ENCODE measurements at places on chromosomes 4 and X. TPM values are rescaled to one million over a fixed set of nuclear protein-coding genes. Genes with fewer than 3 reads are reported as not detected.

The SPON2 gene
- 0.42 TPM for total RNA-seq

The MAGIX gene
- 6.8 TPM for total RNA-seq

- H3K4me3 ChIP-seq = no peak overlapping the region
- H3K27ac ChIP-seq = no peak overlapping the region
- no peaks in the 10 kb centered on the region for H3K27me3 ChIP-seq
- H3K4me1 ChIP-seq = no peaks in the 10 kb centered on the region
Measured at GRCh38 chr4:78876568-78877320, 62.5 kb downstream of the PAQR3 start.

- DNase-seq = no peak
- no peak overlapping the region for H3K4me3 ChIP-seq
- no peaks in the 10 kb centered on the region for H3K36me3 ChIP-seq
- H3K27me3 ChIP-seq = no peaks in the 10 kb centered on the region
- no peak overlapping the region for H3K27ac ChIP-seq
- H3K4me1 ChIP-seq = no peaks in the 10 kb centered on the region
Measured at GRCh38 chr4:22501715-22502095, 14.2 kb downstream of the ADGRA3 start.

DNA sequence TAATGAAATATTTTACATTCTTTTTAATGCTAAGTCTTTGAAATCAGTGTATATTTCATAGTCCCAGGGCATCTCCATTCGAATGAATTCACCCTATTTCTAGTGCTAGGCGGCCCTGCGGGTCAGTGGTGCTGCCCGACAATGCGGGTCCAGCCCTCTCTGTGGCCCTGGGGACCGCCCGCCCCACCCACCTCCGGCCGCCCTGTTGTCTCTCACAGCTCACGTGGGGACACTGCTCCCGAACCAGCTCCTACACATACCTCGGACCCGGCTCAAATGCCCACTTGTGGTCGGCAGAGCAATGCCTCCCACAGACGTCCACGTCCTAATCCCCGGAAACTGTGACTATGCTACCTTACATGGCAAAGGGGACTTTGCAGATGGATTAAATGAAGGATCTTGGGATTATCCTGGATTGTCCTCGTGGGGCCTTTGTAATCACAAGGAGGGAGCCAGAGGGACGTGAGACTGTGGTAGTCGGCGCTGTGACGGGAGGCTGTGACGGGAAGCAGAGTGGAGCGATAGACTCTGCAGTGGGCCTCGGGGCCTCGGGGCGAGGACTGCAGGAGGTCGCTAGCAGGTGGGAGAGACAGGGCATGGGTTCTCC is 92.3 kb upstream of the PSAPL1 start:
- H3K27me3 ChIP-seq = peaks cover 15% of the 10 kb centered on the region
- no peaks in the 10 kb centered on the region for H3K4me1 ChIP-seq
- no peak overlapping the region for H3K4me3 ChIP-seq
- DNase-seq = no peak

GRCh38 chr4:146381263-146381872 is 140.4 kb downstream of the SLC10A7 start:
- H3K36me3 ChIP-seq = no peaks in the 10 kb centered on the region
- no peak overlapping the region for H3K27ac ChIP-seq
- no peak for DNase-seq
- no peaks in the 10 kb centered on the region for H3K4me1 ChIP-seq

GRCh38 chr4:15558561-15558960 is 88.9 kb downstream of the CC2D2A start:
- H3K27me3 ChIP-seq = no peaks in the 10 kb centered on the region
- no peak for DNase-seq
- no peak overlapping the region for H3K27ac ChIP-seq
- H3K4me1 ChIP-seq = no peaks in the 10 kb centered on the region
- peaks cover 13% of the 10 kb centered on the region for H3K36me3 ChIP-seq

The PGAM4 gene
- not detected for total RNA-seq

- peaks cover 91% of the 10 kb centered on the region for H3K27me3 ChIP-seq
- peak overlapping the region; percentile 30 for H3K4me3 ChIP-seq
- no peak for DNase-seq
Measured at GRCh38 chr4:46994007-46994405, 625 bp upstream of the GABRA4 start.

- no peaks in the 10 kb centered on the region for H3K27me3 ChIP-seq
- H3K36me3 ChIP-seq = no peaks in the 10 kb centered on the region
- H3K27ac ChIP-seq = no peak overlapping the region
Measured at GRCh38 chrX:12419591-12419990, 281.3 kb downstream of the FRMPD4 start.

- no peaks in the 10 kb centered on the region for H3K27me3 ChIP-seq
- H3K4me1 ChIP-seq = no peaks in the 10 kb centered on the region
Measured at GRCh38 chrX:105299286-105299685, 78.8 kb upstream of the TEX13A start.

GRCh38 chr4:8326206-8326605 is 56.7 kb downstream of the HTRA3 start:
- no peak for DNase-seq
- H3K27ac ChIP-seq = no peak overlapping the region
- no peaks in the 10 kb centered on the region for H3K36me3 ChIP-seq
- H3K4me3 ChIP-seq = no peak overlapping the region

DNA sequence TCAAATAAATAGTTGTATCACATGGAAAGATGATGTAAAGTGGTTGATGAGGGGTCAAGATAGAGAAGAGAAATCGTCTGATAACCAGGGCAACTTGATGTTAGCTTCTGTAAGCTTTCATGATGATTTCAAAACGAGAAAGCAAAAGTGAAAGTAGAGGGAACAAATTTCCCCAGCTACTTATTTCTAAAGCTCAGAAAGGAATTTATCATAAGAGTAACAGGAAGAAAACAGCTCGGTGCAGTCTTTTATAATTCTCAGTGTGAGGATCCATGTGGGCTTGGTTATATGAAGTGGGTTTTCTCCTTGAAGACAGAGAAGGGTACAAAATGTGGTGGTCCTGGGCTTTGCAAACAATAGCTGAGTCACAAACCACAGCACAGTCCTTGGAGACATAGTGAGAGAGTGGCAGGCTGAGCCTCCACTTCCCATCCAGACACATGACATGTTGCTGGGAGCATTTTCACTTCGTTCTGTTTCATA is 32.1 kb upstream of the GLRA2 start:
- no peaks in the 10 kb centered on the region for H3K27me3 ChIP-seq
- H3K36me3 ChIP-seq = no peaks in the 10 kb centered on the region
- DNase-seq = peak; percentile 5
- H3K27ac ChIP-seq = no peak overlapping the region

DNA sequence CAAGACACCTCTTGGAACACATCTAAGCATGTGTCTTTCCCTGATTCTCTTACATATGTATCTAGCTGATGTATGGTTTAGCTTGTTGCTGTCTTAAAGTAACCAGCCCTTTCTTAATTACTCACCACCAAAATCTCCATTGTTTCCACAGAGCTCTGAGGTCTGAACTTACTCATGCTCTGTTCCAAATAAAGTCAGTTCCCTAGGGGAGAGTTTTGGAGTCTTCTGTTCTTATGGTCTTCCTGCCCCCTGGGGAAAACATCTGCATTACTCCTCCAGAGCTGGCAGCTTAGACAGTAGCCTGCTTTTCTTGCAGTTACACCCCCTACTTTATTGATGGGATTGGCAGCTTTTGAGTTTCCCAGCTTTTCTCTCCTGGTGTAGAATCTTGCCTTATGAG is 125.8 kb downstream of the EDA start:
- no peaks in the 10 kb centered on the region for H3K27me3 ChIP-seq
- DNase-seq = peak; percentile 42

DNA sequence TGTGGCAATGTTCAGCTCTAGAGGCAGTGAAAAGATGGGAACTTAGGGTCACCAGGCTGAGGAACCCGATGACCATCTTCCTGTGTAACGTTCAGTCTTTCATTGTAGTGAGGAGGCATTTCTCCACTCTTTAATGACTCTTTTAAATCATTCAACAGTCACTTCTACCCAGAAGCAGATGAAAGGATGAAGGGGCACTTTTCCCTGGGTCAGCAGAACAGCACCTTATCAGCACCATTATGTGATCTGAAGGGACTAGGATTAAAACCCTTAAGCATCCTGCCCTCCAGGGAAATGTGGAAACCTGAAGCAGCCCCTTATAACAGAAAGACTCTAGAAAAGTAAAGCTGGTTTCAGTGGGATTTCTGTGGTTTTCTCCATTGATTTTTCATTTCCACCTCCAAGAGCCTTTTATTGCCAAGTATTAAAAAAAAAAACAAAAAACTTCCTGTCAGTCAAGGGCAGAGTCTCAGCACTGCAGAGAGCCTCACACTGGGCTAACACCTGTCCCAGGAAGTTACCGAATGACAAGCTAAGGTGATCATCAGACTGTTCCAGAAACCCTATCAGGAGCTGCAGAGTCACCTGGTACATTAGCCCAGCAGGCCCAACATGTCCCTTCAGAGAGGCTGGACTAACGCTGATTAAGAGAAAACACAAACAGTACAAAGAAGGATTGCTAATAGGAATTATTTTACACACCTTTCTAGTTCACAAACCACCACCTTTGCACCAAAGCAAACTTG is 185.9 kb downstream of the SHROOM3 start:
- no peak overlapping the region for H3K27ac ChIP-seq
- H3K36me3 ChIP-seq = no peaks in the 10 kb centered on the region
- no peak overlapping the region for H3K4me3 ChIP-seq
- peaks cover 20% of the 10 kb centered on the region for H3K4me1 ChIP-seq
- peak; percentile 68 for DNase-seq

GRCh38 chr4:151882072-151882803 is 121.4 kb upstream of the GATB start:
- no peaks in the 10 kb centered on the region for H3K27me3 ChIP-seq
- no peak for DNase-seq
- no peaks in the 10 kb centered on the region for H3K4me1 ChIP-seq
- no peaks in the 10 kb centered on the region for H3K36me3 ChIP-seq

DNA sequence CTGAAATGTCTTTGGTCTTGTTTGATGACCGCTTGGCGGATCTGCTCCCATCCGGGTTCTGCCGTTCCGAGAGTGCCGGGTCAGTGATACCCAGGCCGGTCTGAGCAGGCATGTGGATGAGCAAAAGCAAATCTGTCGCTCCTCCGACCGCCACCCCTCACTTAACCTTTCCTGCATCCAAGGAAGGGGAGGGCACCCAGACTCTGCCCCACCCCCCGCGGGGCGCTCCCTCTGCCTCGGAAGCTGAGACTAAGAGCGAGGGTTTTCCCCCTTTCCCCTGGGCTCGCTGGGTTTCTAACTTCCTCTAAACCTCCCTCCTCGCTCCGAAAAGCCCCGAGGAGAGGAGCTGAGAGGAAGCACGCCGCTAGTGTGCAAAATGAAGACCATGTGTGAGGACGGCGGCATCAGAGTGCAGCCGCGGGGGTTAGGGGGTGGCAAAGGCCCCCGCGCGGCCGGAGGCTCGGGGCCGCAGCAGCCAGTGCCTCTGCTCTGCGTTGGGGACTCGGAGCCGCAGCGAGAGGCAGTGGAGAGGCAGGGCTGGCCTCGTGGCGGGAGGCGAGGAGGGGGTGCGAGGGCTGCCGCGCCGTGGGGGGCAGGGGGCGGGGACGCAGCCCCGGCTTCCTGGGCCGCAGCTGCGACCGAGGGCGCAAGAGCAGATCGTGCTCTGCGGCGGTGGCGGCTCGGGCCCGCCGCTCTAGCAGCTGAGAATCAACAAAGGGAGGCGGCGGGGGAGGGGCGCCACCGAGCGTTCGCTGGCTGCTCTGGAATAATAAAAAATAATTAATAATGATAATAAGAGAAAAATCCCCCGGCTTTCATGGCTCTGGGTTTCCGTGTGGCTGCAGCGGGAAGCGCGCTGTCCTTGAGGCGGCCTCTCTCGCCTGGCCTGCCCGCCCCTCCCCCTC is 55.8 kb upstream of the BCOR start:
- peak; percentile 56 for DNase-seq
- H3K4me3 ChIP-seq = peak overlapping the region; percentile 43
- H3K4me1 ChIP-seq = peaks cover 38% of the 10 kb centered on the region
- H3K27me3 ChIP-seq = peaks cover 7% of the 10 kb centered on the region
- H3K27ac ChIP-seq = peak overlapping the region; percentile 76

- H3K36me3 ChIP-seq = no peaks in the 10 kb centered on the region
- no peak for DNase-seq
- H3K4me1 ChIP-seq = no peaks in the 10 kb centered on the region
- no peak overlapping the region for H3K27ac ChIP-seq
- H3K27me3 ChIP-seq = no peaks in the 10 kb centered on the region
Measured at GRCh38 chr4:43968011-43968410, 480.6 kb downstream of the KCTD8 start.

The C1QTNF7 gene
- not detected for total RNA-seq

DNA sequence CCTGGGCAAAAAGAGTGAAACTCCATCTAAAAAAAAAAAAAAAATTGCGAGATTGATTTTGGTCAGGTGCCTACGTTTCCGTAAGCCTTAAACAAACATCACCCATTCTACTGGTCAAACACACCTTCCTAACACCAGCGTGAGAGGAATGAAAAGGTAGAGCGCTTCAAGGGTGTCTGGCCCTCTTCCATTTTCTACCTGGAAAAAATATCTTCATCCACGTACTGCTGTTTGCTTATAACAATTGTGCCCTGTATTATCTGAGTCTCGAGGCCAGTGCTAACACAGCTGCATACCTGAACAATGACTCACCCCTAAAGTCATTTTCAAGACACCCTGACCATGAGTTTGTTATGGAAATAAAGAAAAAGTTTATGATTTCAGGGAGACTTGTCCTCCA is 13.9 kb downstream of the TMSB4X start:
- H3K27me3 ChIP-seq = no peaks in the 10 kb centered on the region
- no peaks in the 10 kb centered on the region for H3K4me1 ChIP-seq
- DNase-seq = peak; percentile 73
- H3K36me3 ChIP-seq = no peaks in the 10 kb centered on the region

DNA sequence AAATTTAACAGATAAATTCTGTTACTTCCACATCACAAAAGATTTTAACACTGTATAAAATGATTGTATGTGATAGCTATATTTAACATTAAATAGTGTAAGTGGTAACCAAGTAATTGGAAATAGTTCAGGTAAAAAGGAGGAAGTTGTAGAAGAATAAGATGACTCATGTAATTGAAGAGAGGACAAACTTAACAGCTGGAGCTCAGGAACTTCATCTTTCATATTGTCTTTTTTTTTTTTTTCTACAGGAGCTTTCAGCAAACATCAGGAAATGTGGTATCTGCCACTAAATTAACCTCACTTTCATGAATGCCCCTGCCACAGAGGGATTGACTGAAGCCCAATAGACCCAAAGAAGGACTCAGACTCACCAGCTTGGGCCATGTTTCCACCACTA is 188.4 kb upstream of the VEGFC start:
- H3K4me1 ChIP-seq = peaks cover 18% of the 10 kb centered on the region
- no peak overlapping the region for H3K27ac ChIP-seq
- no peaks in the 10 kb centered on the region for H3K27me3 ChIP-seq
- no peak overlapping the region for H3K4me3 ChIP-seq

The SYN1 gene
- 2.0 TPM for total RNA-seq

- H3K36me3 ChIP-seq = no peaks in the 10 kb centered on the region
- DNase-seq = peak; percentile 12
- no peaks in the 10 kb centered on the region for H3K4me1 ChIP-seq
- no peak overlapping the region for H3K27ac ChIP-seq
- H3K4me3 ChIP-seq = no peak overlapping the region
Measured at GRCh38 chrX:67693928-67694327, 150.1 kb downstream of the AR start.

GRCh38 chrX:17689971-17690409 is 47.3 kb upstream of the SCML1 start:
- peak; percentile 82 for DNase-seq
- no peaks in the 10 kb centered on the region for H3K27me3 ChIP-seq
- H3K27ac ChIP-seq = no peak overlapping the region
